KG1 (cell line): ENCODE measurements at places on chromosomes 6 and 20.

DNA sequence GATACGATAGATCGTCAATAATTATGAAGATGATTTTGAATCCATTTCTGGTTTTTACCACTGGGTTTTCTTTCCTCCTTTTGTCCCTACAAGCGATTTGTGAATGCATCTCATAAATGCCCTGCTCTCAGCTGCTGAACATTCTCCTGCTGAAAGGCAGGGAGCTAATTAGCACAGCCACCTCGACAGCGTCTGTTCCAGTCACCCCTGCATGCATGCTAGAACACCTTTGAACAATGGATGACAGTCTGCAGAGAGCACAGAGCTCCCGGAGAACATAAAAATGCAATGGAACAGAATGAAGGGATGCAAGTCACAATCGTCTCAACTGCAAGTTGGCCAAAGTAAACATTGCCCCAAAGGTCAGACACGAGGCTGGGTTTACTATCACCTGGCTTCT lies 105.8 kb downstream of the SLC35B3 start:
- DNase-seq, result no peak

GRCh38 chr6:161584051-161584450 lies 310.2 kb upstream of the AGPAT4 start:
- no peak for DNase-seq

GRCh38 chr20:46291401-46291800 lies 16.9 kb downstream of the CDH22 start:
- no peak for DNase-seq

DNA sequence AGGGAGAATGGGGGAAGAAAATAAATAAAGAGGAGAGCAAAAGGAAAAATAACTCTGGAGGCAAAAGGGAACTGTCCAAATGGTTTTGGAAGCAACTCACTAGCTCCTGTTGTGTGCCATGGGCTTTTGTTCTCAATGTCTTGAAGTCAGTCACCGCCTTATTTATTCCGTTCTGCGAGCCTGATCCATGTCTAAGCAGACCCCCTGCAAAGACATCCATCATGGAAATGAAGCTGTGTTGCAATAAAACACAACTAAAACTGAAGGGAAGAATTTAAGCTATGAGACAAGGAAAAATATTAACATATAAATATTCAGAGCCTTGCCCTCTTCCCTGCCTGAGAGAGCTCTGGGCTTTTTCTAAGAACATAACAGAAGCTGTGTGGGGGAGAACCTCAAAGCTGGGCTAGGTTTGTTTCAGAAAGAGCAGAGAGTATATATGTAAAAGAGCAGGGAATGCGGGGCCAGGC lies 373.2 kb upstream of the CNR1 start:
- DNase-seq, result no peak

DNA sequence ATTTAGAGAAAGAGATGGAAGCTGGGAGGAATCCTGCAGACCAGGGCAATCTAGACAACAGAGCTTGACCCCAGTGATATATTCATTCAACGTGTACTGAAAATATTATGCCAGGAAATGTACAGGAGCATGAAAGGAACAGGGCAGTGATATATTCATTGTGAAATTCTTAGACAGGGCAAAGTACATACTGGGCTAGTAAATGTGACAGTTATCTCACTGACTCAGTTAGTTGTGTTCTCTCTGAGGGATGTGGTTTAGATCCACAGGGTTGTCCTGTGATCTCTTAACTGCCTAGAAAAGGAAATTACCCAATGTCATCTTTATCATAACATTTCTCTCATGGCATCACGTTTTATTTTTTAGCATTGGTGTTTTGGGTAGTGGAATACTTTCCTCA lies 891.3 kb downstream of the EYS start:
- no peak for DNase-seq

DNA sequence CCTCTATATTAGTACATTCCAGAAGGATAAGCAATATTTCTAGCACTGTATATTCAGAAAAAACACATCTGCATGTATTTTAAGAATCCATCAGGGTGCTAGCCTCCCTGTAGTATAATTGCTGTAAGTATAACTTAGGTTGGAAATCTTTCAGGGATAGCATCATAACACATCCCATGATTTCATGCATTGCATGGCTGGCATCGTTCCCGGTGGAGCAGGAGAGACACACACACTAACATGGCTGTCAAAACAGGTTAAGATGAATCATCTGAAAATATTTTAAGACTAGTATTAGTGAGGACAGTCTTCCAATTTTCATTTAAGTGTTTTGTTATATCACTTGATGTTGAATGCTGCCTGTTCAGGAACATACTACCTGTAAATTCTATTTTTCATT lies 32.1 kb upstream of the CENPW start:
- DNase-seq, result no peak
